ENCODE measurements at places on chromosomes 16 and 17.

GRCh38 chr17:78839235-78839761 lies 1.3 kb downstream of the USP36 start:
- DNase-seq, result no peak

DNA sequence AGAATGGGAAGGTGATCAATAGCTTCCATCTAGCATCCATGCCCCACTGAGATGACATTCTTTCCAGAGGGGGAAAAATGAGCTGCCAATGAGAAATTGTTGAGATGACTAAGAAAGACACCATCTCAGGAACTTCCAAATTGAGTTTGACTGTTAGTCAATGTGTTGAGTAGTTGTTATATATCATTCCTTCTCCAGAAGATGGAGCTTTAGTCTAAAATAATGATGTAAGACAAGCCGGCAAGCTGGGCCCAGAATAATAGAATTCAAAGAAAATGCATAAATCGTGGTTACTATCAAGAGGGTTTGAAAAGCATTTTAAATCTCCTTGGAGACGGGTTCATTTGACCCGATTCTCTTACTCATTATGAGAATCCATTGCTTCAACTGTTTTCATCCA lies 71.0 kb upstream of the ATF7IP2 start:
- DNase-seq, result no peak

DNA sequence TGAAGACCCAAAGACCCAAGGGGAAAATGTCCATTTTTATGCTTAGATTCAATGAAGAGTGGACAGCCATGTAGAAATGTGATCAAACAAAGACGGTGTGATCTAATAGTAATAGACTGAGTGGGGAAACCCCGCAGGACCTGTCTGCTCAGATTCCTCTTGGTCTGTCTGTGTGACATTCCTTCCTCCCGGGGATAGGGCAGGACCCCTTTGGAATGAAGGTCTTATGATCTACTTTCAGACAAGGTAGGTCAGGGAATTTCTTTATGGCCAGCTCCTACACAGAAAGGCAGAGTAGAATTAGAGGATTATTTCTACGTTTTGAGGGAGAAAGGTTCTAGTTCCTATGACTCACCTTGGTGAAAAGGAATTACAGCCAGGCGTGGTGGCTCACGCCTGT lies 267.6 kb downstream of the STX8 start:
- DNase-seq, result no peak

DNA sequence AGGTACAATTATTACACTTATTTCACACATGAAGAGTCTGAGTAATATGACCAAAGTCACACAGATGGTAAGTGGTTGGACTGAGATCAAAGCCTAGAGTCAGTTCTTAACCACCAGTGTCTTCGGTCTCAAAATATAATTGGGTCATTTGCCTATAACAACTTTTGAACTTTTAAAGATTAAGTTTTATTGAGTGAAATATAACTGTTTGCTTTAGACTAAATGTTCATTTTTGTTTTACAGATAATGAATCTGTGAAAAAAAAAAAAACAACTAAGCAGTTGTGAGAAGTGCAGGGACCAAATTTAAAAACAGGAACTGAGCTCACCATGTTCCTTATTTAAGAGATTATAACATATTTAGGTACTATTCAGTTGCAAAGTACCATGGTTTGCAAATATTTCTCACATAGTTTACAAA lies 150.1 kb downstream of the ITFG1 start:
- no peak for DNase-seq

GRCh38 chr16:53960954-53961616 lies 257.1 kb downstream of the FTO start:
- DNase-seq, result peak; percentile 40

DNA sequence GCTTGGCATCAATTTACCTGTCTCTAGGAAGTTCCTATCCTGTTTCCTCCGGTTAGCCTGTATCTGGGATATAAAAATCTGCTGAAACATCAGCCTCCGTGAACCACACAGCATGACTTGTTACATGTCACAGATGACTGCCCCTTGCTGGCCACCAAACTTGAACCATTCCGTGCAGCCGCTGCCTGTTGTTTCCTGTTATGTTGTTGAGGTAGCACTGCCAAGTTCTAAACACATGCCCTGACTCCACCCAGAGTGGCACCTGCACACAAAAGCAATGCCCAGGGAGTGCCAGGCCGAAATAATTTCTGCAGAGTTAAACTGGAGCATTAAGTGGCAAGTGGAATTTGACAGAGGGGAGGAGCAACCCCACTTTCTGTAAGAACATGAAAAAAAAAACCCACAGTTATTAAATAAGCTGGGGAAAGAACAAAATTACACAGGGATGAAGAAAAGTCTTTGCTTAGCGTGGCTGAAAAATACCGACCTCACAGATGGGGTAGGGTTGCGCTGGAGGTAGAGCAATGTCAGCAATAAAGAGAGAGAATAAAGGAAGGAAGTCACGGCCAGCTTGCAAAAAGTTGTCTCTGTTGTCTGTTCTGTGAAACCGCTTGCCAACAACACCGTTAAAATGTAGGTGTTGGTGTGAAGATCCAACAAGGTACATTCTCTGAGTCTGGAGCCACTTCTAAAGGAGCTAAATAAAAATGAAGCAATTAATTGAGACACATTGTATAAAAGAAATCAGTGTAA lies 174.6 kb upstream of the CDH13 start:
- DNase-seq, result no peak

GRCh38 chr17:8679126-8679525 lies 48.6 kb upstream of the MYH10 start:
- DNase-seq, result no peak

- no peak for DNase-seq
These were observed 107.1 kb downstream of the STX8 start for GRCh38 chr17:9468532-9468931.

DNA sequence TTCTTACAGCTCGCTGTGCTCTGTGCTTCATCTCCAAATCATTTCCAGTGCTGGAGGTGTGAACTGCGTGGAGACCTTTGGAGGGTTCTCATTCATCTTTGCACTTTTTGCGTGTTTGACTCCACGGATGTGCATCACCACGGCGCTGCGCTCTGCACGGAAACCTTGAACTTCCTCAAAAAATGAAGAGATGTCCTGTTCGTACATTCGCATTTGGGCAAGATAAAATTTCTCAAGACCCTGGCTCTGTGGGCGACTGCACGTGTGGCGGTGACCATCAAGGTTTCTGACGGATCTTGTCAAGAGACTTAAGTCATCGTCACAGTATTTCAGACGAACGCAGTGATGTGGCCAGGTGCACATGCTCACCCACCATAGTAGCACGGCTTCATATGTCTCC lies 10.3 kb upstream of the PVALEF start:
- no peak for DNase-seq

DNA sequence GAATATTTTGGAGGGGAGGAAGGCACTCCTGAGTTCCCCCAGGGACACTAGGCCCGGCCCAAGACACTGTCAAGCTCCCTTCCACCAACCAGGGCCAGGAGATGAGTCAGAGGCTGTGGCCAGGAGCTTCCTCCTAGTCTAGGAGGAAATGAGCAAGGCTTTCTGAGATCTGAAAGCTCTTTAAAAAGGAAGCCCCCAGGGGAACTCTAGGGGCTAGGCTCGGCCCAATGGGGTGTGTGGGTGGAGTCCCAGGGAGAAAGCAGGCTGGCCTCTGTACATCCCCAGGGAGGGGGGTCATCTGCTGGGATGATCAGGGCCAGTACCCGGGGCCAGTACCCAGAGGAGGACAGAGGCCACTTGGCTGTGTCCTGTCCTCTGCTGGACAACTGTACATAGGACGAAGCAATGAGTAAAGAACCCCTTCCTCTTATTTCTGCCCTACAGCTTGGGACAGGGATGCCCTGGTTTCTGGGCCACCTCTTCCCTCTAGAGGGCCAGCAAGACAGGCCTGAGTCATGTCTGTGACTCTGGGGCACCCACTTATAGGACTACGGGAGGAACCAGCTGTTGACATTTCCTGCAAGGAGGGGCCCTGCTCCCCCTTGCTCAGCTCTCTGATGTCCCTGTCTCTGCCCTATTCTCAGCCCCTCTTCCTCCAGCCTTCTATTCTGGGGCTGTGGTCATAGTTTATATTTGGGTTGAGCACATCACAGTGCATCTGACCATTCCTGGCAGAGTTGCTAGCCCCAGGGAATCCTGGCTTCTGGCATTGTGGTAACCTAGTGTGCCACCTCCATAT lies 2.7 kb downstream of the FHOD1 start:
- no peak for DNase-seq

GRCh38 chr16:58236831-58237230 lies 38.9 kb upstream of the CSNK2A2 start:
- no peak for DNase-seq
